GM23248 (cell line): ENCODE measurements at places on chromosomes 11 and 22. TPM values are rescaled to one million over a fixed set of nuclear protein-coding genes. Genes with fewer than 3 reads are reported as not detected.

DNA sequence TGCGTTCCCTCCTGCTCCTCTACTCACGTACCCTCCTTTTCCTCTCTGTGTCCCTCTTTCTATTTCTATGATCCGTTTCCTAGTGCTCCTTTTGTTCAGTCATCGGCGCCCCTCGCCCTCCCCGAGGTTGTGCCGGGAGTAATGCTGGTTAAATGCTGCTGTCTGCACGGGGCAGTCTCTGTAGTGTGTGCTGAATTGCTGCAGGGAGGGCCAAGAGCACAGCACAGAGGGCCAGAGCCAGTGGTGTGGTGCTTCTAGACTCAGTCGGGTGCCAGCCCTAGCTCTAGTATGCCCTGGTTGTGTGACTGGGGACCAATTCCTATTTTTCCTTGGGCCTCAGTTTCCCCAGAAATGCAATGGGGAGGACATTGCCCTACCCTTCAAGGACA is 98.3 kb downstream of the PKNOX2 start:
- peak; percentile 71 for DNase-seq

FOLH1 gene
- polyA plus RNA-seq: not detected in 2 replicates

MYRF gene
- polyA plus RNA-seq: 0.05 and 0.16 TPM in 2 replicates

DNA sequence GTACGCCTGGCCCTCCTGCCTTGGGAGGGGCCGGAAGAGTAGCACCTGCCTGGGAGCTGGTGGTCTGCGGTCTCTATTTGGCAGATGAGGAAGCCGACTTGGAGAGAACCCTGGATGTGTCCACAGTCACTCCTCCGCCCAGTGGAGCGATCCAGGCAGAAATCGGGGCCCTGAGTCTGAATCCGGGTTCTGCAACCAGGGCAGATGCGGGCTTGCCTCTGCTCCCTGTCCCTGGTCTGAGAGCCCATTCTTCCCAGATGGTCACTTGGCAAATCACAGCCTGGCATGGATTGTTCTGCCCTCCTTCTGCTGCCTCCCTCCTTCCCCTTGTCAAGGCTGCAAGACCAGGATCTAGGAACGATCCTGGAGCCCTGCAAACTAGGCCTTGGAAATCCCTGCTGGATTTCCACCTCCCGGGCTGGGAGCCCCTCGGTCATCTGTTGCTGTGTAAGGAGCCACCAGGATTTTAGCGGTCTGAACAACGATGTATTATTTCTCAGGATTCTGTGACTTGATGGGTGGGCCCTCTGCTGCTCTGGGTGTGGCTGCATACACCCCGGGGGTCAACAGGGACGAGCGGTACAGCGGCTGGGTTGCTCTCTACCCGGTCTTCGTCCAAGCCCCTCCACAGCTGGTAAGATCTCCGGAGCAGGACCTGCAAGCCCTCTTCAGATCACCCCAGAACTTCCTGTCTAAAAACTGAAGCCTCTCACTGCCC is 2.0 kb upstream of the ASCL2 start:
- no peak for DNase-seq

GRM5 gene
- not detected in 2 replicates for polyA plus RNA-seq
